ENCODE measurements at places on chromosomes 12 and 14.

DNA sequence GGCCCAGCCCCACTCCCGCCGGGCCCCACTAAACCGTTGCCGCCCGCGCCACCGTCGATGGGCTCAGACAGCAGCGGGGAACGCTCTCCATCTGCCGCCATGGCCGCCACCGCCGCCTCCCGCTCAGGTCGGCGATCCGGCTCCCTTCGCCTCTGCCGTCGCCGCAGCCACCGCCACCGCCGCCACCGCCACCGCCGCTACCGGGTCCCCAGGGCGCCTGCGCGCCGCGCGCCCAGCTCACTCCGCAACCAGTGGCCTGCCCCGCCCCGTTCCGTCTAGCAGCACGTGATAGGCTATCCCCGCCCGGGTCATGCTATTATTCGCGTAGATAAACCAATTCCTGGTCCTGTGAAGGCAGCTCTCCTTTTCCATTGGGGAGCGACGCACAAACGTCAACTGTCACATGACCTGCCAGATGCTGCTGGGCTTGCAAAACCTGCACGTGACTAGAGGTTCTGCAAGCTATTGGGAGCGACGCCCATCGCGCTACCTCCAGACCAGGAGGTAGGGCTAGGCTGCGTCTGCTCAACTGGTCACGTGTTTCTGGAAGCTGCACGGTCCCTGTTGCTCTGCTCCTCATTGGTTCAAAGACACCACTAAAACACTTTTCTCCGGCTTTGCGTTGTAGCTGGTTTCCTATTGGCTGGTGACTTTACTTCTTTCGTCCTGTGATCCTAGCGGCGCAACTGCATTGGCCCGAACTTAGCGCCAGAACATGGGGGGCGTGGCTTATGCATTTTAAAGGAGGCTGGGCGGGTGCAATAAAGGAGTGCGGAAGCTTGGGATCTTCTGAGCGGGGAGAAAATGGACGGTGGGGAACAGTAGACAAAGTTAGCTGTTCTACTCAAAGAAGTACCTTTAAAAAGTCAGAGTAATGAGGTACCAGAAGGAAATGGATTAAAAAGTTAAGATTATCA lies at the start of gene PIP4P1:
PIP4P1 (minus strand) TSS at position 210 of the 917 bp plus-strand sequence; CDS start at position 101, 109 bp downstream.
- DNase-seq: peak; percentile 99

- DNase-seq: no peak
These were observed 185.1 kb downstream of the ADGRD1 start for GRCh38 chr12:131138638-131139362.

DNA sequence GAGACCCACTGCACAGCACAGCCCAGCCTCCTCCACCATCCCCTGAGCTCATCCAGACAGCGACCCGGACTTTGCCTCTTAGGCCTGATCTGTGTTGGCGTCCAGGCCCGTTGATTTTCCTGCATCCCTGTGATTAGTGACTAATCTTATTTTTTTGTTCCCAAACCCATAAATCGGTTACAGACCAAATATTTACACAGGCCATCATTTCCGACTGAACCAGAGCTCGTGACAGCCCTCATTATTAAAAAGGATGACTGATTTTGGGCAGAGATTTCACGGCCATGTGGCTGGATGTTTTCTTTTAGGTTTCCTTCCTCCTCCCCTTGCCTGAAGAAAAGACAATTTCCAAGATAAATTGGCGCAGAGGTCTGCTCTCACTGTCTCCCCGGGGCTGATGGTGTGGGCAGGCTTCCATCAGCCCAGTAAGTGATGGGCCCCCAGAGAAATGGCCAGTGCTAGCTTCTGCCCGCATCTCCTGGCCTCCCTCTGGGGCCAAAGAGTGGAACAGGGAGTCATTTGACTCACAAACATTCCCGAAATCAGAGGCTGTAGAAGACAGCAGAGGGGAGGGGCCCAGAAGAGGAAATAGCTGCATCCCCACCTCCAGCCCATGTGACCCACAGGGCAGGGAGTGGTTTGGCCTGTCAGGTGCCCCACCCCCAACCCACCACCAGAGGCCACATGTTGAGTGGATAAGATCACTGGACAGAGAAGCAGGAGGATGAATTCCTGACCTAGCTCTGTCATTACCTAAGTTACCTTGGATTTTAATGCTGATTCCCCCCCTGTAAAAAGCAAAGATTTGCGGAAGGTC lies 283.5 kb downstream of the KSR2 start:
- no peak for DNase-seq

GRCh38 chr14:44783901-44784300 lies 177.8 kb downstream of the KLHL28 start:
- DNase-seq: no peak

DNA sequence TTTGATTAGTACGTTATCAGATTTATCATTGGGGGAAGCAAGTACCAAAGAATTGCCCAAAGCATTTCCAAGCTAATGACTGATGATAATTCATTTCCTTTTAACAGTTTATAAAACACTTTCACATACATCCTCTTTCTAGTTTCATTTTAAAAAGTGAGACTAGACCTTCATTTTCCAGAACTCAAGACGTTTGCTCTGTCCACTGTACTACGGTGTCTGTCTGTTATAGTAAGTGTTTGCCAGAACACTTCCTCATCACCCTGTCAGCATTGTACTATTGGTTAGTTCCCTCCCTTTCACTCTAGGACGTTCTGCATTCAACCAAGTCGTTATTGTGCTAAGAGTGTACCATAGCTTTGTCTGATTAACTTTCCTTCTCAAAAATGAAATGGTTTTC lies 81.7 kb upstream of the TMEM263 start:
- no peak for DNase-seq

DNA sequence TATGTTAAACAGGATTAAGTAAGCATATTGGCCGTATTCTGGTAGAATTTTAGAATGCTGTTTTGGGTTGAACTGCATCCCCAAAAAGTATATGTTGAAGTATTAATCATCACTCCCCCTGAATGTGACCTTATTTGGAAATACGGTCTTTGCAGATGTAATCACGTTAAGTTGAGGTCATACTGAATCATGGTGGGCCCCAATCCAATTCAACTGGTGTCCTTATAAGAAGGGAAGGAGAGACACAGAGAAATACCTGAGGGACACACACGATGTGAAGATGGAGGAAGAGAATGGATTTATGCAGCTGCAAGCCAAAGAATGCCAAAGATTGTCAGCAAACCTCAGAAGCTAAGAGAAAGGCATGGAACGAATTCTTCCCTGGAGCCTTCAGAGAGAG lies 268.6 kb downstream of the ITPR2 start:
- DNase-seq: no peak

- peak; percentile 48 for DNase-seq
These were observed 608 bp downstream of the PTGES3 start for GRCh38 chr12:56687223-56688128.

GRCh38 chr14:99681832-99682148 lies 2.3 kb upstream of the CYP46A1 start:
- no peak for DNase-seq

- DNase-seq: no peak
These were observed 971.3 kb upstream of the TMEM132C start for GRCh38 chr12:127295630-127296029.

- DNase-seq: no peak
These were observed 242.9 kb upstream of the PLEKHG7 start for GRCh38 chr12:92459850-92460249.

GRCh38 chr12:57604992-57605810 lies 577 bp downstream of the DTX3 start:
- no peak for DNase-seq

GRCh38 chr12:30847259-30847658 lies 79.3 kb upstream of the TSPAN11 start:
- DNase-seq: peak; percentile 74

- DNase-seq: no peak
These were observed 162.5 kb downstream of the DPF3 start for GRCh38 chr14:72731252-72732020.

- no peak for DNase-seq
These were observed 50.0 kb upstream of the STON2 start for GRCh38 chr14:81450100-81450531.

- no peak for DNase-seq
These were observed 90.5 kb downstream of the MGST1 start for GRCh38 chr12:16437926-16438325.

DNA sequence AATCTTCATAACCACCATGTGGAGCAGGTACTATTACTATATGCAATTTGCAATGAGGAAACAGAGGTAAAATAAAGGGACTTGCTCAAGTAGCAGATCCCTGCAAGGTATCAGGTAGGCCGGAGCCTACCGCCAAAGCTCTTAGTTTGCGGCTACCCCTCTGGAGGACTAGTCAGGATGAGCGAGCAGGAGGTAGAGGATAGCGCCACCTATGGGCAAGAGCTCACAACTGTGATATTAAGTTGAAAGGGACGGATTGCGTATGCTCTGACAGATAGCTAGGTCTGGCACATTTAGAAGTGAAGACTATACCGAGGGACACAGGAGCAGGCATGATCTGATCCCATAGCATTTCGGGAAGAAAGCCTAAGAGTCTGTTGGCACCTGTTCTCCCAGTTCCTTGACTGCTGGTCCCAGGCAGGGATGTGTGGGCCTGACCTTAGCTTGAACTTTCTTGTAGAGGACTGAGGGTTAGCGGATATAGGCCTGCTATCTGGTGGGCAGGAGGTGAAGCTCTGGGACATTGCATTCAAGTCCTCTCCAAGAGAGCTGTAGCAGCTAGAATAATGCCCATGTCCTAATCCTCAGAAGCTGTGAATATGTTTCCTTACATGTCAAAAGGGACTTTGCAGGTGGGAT lies 48.0 kb downstream of the SLC17A8 start:
- DNase-seq: no peak

GRCh38 chr14:93398491-93398890 lies 32.2 kb upstream of the UNC79 start:
- no peak for DNase-seq

DNA sequence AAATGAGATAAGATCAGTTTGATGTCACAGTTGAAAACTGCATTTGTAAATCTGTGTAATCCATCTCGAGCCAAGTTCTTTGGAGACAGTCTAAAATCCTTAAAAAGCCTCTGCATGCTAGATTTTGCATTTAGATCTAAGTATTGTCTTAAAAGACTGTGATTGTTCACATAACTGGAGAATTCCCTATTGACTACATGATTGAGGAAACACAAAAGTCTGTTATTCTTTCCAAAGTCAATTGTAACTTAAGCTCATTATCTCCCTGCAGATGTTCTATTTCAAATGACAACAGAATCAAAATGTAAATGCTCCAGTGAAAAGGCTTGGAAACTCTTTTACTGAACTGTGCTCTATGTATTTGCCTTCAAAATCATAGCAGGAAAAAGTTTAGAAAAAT lies 77.8 kb downstream of the MYF5 start:
- no peak for DNase-seq

GRCh38 chr14:74579447-74580274 lies 32.4 kb downstream of the LTBP2 start:
- peak; percentile 27 for DNase-seq

- no peak for DNase-seq
These were observed 54.8 kb upstream of the FLRT2 start for GRCh38 chr14:85475113-85475512.

DNA sequence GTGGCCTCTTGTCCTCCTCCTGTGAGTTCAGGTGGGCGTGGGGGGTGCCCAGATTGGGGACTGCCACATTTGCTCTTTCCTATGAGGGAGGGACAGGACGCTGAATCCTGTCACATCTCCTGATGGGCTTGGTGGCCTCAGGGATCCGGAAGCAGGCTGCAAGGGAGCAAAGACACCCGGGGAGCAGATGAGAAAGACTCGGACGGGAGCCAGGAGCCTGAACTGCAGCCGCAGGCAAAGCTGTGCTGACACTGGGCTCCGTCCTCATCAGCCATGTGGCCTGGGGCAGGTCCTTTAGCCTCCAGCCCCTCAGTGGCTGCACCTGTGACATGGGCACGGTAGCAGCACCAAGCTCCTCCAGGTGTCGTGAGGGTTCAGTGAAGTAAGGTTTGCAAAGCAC lies 40.8 kb upstream of the RFLNA start:
- DNase-seq: no peak

DNA sequence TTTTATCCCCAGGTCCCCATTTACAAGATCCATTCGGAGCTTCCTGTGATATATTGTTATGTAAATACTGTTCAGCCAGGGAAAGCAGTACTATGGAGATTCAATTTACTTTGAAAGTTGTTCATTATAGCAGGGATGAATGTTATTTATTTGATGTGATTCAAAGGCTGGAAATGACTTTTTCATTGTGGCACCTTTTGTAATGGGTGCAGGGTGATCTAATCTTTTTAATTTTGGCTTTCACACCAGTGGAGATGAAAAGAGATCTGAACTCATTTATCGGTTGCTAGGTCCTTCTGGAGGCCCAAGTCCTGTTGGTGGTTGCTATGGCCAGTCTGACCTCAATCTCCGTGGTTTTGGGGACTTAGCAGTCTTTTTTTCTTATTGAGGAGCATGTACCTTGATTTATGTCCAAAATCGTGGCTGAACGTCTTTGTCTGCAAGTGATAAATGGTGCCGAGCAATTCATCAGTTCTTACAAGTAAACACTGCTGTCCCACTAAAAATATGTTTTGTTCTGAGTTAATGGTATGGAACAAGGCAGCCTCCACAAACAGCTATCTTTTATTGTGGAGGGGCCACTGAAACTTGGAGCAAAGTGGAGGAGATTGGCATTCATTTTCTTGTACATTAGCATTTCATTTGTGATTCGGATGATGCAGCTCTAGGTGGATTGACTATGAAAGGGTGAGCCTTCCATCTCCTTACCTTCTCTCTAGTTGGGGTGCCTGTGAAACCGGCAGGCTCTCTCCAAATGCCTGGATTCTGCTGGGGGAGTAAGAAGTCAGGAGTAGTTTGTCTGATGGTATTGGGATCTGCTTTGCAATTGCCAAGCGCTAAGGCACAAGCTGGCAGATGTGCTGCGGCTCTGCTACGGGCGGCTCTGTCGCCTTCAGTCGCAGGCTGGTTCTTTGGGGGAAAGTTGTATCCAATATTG lies 2.0 kb downstream of the RMST start:
- DNase-seq: no peak

GRCh38 chr14:72613231-72613974 lies 280.5 kb downstream of the DPF3 start:
- no peak for DNase-seq

- DNase-seq: no peak
These were observed 53.5 kb downstream of the SUDS3 start for GRCh38 chr12:118429688-118430383.

DNA sequence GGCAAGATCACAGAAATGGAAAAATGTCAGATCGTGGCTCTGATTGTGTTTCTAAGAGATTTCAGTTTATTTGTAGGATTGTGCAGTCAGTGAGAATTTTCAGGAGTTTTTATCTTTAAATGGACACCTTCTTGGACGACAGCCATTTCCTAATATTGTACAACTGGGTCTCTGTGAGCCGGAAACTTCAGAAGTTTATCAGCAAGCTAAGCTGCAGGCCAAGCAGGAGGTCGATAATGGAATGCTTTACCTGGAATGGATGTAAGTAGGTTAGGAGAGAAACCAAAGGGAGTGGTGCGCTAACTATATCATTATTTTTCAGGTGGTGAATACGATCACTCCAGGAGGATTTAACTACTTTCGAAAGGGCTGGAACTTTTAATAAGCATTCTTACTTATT lies 26.4 kb downstream of the APAF1 start:
- DNase-seq: no peak

- DNase-seq: no peak
These were observed 312.2 kb upstream of the ATP2B1 start for GRCh38 chr12:90020881-90021280.

GRCh38 chr14:58812050-58812910 lies 174.5 kb downstream of the DACT1 start:
- no peak for DNase-seq
